Right forelimb (tissue), 1 donor: ENCODE measurements at places on chromosomes 4 and X.
A peak's percentile ranks its signal among the peaks of the same experiment; 100 is the strongest.

DNA sequence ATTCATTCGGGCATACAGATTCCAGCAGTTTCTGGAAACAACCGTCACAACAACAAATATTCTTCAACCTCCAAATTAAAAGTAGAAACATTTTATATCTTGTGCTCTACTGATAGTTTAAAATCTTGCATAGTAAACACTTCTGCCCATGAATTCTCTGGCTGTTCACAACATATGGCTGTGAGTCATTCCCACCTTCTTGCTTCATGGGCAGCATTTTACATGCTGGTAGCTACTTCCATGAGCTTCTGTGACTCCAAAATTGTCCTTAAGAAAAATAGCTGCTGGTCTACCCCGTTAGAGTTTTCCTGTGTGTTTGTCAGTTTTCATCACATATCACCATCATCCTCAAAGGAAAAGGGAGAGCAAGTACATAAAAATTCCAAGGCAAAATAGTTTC, 22.7 kb downstream of the PNPLA4 start:
- DNase-seq: no peak

DNA sequence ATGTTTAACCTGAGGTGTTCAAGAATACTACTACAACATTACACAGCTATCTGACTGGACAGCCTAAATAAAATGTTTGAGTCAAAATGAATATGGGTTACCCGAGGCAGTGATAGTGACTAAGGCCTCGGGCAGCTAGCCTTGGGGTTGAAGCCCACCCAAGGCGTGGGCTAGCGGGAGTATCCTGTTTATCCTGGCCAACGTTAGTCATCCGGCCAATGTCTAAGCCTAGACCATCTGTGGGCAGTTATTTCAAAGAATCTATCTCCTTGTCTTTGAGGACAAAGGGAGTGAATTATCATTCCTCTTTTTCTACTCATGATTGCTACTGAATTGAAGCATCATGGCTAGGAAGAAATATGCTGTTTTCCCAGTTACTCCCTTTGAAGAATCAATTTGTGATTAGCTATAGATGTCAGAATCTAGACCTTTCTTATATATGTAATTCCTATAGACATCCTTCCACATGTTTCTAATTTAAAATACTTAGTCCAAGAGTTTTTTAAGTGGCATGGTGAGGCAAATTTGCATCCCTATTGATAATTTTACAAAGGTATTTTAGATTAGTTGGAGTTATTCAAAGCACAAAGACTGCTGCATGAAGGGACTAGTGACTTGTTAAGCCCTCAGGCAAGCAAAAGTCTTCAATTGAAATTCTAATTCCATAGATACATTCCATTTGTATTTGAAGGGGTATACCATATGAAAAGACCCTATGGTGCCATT, 6.0 kb upstream of the PDGFC start:
- no peak for DNase-seq

DNA sequence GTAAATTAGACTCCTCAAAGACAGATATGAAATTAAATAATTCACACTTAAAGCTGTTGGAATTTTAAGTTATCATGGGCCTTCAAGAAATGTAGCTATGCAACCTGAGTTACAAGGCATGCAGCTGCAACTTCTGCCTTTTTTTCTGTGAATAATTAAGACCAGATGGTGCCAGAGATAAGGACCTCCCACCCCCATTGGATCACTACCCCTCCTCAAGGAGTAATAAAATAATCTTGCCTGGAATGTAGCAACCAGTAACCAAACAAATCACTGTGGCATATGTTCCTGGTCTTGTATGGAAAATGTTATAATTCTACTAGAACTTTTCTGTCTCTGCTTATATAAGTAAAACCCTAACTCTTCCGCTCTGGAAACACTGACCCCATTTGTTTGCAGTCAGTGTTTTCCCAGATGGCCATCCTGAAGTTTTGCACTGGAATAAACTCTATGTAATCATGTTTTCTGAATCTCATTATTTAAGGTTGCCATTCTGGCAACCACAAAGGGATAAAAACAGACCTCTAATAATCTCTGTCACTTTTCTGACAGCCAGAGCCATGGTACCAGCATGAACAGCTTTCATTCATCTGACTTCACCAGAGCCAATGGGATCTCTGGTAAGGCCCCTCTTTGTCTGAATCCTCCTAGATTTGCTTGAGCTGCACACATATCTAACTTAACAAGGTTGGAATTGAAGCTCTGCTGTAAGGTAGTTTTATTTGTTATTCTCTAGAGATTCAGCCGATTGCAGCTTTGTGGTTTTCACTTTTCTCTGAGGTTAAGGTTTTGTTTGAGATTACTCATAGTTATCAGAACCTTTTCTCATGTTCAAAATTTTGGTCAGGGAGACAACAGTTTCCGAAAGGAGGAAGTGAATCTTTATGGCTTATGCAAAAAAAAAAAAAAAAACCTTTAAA, 274.6 kb downstream of the NAF1 start:
- no peak for DNase-seq

DNA sequence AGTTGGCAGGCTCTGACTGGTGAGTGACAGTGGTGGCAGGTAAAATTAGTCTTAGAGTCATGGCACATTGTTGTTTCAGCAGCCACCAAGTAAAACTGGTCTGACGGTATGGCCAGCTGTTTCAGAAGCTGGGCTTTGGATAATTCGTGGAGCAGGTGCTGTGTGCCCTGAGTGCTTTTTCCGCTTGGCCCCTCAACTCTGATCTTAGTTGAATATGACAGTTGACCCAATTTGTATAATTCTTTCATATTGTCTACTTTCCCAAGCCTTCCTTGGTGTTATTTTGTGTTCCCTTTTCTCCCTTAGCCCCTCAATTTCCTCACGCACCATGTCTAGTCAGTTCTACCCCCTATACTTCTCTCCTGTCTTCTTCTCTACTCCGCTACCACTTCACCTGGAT, 32.0 kb downstream of the CDS1 start:
- DNase-seq: no peak

- DNase-seq: no peak
These were observed 73.9 kb downstream of the FAT4 start for GRCh38 chr4:125388613-125389012.

GRCh38 chr4:146146918-146147317, 28.6 kb upstream of the LSM6 start:
- no peak for DNase-seq

- no peak for DNase-seq
These were observed 64.2 kb downstream of the MAGEA10 start for GRCh38 chrX:152074163-152074562.

- DNase-seq: no peak
These were observed 121.6 kb upstream of the STK26 start for GRCh38 chrX:131901546-131901945.

DNA sequence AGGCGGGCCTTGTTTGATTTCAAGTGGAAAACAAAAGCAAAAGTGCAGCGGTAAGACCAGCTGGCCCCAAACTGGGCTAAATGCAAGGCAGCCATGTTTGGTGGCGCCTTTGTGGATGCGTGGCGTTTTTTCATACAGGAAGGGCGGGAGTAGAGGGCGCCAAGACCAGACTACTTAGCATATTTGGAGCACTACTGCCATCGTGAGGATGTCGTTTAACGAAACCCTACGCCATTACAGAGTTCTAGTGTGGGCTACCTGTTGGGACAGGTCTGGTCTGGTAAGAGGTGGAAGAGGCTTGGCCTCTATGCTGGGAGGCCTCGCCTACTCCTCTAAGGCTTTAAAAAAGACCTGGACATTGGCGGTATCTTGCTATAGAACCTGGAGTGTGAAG, 230.7 kb upstream of the STK26 start:
- no peak for DNase-seq

GRCh38 chrX:70998411-70999027, 67.6 kb upstream of the SLC7A3 start:
- peak; percentile 53 for DNase-seq

DNA sequence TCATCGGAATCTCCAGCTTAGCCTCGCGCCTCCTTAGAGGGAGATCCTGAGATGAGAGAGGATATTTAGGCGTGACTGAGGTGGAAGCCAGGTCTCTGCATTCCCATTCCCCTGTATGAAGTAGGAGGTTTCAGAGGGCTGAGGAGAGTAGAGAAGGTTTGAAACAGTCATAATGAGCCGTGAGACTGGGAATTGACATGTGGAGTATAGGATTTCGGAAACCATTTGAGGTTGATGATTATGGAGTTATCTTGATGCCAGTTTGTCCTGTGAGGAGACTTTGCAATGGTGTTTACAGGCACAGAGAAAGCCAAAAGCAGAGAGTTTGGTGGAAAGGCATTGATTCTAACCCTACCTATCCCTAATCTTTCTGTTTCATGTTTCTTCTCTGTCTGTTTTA, 2.0 kb downstream of the CHST7 start:
- no peak for DNase-seq
